Cardiac muscle cell (in vitro differentiated cells and primary cell): ENCODE measurements at places on chromosomes 16 and 17. TPM values are rescaled to one million over a fixed set of nuclear protein-coding genes. Genes with fewer than 3 reads are reported as not detected.

DNA sequence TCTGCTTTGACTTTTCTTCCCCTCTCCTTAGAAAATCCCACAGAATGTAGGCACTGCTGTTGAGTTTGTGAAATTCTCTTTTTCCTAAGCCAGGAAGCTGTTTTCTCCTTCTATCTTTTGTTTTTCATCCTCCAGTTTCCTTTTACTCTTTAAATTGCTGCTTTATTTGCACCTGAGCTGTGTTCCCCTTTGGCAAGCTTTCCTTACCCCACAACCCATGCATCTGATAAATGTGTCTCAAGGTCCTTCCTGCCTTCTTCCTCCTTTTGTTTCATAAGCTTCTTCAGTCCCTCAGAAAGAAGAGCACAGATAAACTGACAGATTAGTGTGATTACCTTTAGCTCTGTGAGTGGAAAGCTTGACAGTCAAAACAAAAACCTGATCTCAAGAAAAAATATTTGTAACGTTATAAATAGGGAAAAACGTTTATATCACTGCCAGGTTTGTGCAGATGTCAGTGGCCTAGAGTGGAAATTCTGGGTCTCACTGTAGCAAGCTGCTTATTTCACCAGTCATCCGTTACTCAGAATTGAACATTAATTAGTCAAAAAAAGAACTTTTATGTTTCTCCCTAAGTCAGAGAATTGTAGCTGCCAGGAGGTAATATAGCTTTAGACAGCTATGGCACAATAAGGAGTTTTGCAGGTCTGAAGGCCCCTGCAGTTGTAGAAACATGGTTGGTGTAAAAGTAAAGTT lies 23.6 kb downstream of the GSDMB start:
- no peak for DNase-seq
- no peaks in the 10 kb centered on the region for H3K36me3 ChIP-seq
- H3K4me1 ChIP-seq, result no peaks in the 10 kb centered on the region
- H3K4me3 ChIP-seq, result no peak overlapping the region

The APOBR gene
- 0.39 TPM in 1 of 2 replicates, not detected in the other for total RNA-seq

The TEKT1 gene
- 0.28 TPM in 1 of 2 replicates, not detected in the other for total RNA-seq

The ACSM5 gene
- 0.25 TPM in 1 of 2 replicates, not detected in the other for total RNA-seq

GRCh38 chr16:30113031-30113710 lies at the start of gene GDPD3:
Gene GDPD3 (minus strand): TSS chr16:30113537. CDS start chr16:30113478, 59 bp downstream.
- H3K4me3 ChIP-seq, result no peak within 1 kb of the TSS
- H3K4me1 ChIP-seq, result no peaks in the 10 kb centered on the region
- peaks cover 18% of the 10 kb centered on the region for H3K36me3 ChIP-seq
- peak within 1 kb of the TSS; percentile 4 for H3K27ac ChIP-seq
- no peaks in the 10 kb centered on the region for H3K27me3 ChIP-seq

DNA sequence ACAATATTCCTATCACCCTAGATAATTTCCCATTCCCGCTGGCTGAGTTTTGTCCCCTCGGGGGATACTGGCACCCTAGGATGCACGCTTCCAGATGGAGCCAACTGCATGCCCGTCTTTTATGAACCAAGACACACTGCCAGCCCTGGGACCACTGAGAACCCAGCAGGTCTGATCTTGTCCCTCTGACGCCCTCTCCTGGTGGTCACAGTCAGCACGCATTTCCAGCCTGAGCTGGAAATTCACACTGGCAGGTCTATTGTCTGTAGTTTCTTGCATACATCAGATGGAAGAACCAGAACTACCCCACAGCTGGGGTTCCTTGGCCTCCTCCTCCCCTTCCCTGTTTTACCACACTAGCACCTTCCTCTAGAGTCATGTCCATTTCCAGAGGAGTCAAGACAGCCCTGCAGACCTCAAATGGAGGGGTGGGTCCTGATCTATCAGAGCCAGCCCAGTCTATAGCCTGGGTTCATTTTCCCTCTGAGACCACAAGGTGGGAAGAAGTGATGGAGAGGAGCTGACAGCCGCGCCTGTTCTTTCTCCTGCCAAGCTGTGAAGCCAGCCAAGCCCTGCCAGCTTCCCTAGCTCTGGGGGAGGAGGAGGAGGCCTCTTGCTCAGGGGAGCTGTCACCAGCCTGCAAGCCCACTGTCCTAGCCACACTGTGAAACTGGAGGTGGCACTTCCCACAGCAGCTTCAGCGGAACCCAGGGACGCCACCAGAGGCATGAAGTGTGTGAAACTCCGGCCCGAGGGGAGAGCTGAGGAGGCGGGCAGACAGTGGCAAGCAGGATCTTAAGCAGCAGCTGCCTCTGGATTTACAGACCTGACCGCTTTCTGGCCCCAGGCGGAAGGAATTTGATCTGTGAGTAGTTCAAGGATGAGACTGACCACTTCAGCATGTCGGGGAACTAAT lies 29.3 kb downstream of the MXRA7 start:
- H3K4me1 ChIP-seq, result peaks cover 22% of the 10 kb centered on the region
- peak overlapping the region; percentile 73 for H3K27ac ChIP-seq
- no peaks in the 10 kb centered on the region for H3K36me3 ChIP-seq
- H3K27me3 ChIP-seq, result no peaks in the 10 kb centered on the region
- peak; percentile 77 for DNase-seq
